Left colon (tissue), 2 donors: ENCODE measurements at places on chromosomes 6 and 20. TPM values are rescaled to one million over a fixed set of nuclear protein-coding genes. Genes with fewer than 3 reads are reported as not detected.

RAET1G gene
- total RNA-seq = not detected

SMLR1 gene
- not detected for total RNA-seq

CALHM6 gene
- total RNA-seq = 0.61 TPM

FAXC gene
- total RNA-seq = 3.0 TPM

CRISP2 gene
- not detected for total RNA-seq

PRPF6 gene
- 51.8 TPM for total RNA-seq

KCNK15 gene
- total RNA-seq = 0.25 TPM

BHLHE23 gene
- not detected for total RNA-seq

MAP3K5 gene
- total RNA-seq = 17.5 TPM

HECA gene
- total RNA-seq = 30.3 TPM

MATN4 gene
- total RNA-seq = not detected

KHDRBS2 gene
- 0.46 TPM for total RNA-seq

KCNK16 gene
- not detected for total RNA-seq

KCNS1 gene
- not detected for total RNA-seq

VSTM2L gene
- 1.1 TPM for total RNA-seq

TMC2 gene
- total RNA-seq = not detected

ADGRF5 gene
- total RNA-seq = 3.8 TPM

DSP gene
- total RNA-seq = 213 TPM

CCN5 gene
- 2.8 TPM for total RNA-seq

SEMG1 gene
- total RNA-seq = 0.14 TPM

WRNIP1 gene
- total RNA-seq = 42.7 TPM

LGSN gene
- total RNA-seq = 0.06 TPM

PRL gene
- total RNA-seq = not detected

PXMP4 gene
- 22.2 TPM for total RNA-seq

DXO gene
- 14.4 TPM for total RNA-seq

CAGE1 gene
- not detected for total RNA-seq

SUMO4 gene
- total RNA-seq = 2.1 TPM

CCM2L gene
- total RNA-seq = 2.0 TPM

MMP24 gene
- 0.09 TPM for total RNA-seq

TAGAP gene
- 2.2 TPM for total RNA-seq

SLC32A1 gene
- total RNA-seq = 0.20 TPM

CST3 gene
- 863 TPM for total RNA-seq

DNAH8 gene
- total RNA-seq = not detected

LINC00237 gene
- total RNA-seq = not detected

IL17A gene
- total RNA-seq = not detected

TFEB gene
- 24.3 TPM for total RNA-seq
